ENCODE measurements at places on chromosomes 16 and 17.

GRCh38 chr17:16417896-16418684 lies 2.7 kb downstream of the TRPV2 start:
- no peak for DNase-seq

DNA sequence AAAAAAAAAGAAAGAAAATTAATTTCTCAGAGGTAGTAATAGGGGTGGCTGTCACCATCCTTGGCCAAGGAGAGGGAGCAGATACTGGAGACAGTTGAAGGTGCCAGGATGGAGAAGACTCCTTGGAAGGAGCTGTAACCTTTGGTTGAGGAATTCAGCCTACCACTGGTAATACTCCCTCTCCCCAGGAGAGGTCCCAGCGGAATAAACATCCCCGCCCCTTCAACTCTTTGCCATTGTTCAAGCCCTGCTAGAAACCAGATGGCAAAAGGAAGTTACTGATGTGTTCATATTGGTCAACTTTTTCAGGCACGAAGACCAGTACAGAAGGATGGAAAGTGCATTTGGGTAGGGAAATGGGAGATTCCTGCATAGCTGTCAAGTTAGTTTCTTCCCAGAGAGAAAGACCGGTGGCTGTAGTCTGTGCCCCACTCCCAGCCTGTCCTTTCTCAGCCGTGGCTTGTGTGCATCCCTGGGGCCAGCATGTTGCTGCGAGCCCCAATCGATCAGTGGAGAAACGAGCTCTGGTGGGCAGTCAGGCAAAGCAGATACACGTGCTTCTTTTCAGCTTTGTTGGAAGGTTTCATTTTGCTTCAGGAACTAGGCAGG lies 612.1 kb downstream of the MAF start:
- no peak for DNase-seq

GRCh38 chr17:10420811-10421210 lies 939 bp downstream of the MYH8 start:
- no peak for DNase-seq

- no peak for DNase-seq
Measured at GRCh38 chr16:14232106-14232864, 161.2 kb downstream of the MRTFB start.

DNA sequence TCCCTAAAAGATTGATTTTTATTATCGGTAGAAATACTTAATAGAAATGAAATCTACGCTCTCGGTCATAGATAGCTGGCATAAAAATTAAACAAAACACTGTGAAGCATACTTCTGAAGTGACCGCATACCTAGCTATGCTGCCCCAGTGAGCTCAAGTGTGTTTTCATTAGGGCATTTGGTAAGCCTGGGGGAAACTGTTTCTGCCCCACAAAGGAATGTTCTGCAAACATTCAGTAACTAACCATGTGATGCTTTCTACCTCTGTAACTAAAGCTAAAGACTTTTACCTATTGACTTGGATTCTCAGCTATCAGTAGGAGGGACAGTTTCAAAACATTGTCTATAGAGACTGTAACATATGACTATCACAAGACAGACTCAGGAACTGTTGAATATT lies 93.5 kb upstream of the HSBP1 start:
- no peak for DNase-seq

GRCh38 chr16:21703589-21704174 lies 39.9 kb downstream of the OTOA start:
- DNase-seq: peak; percentile 3

GRCh38 chr17:21200590-21201297 lies 13.2 kb downstream of the TMEM11 start:
- no peak for DNase-seq

GRCh38 chr17:77404812-77405581 lies 264.2 kb downstream of the SEC14L1 start:
- no peak for DNase-seq

- DNase-seq: no peak
Measured at GRCh38 chr16:17277981-17278381, 192.8 kb downstream of the XYLT1 start.

- peak; percentile 12 for DNase-seq
Measured at GRCh38 chr16:50602531-50603205, 54.5 kb downstream of the NKD1 start.

GRCh38 chr17:39115135-39115534 lies 36.3 kb downstream of the PLXDC1 start:
- no peak for DNase-seq

DNA sequence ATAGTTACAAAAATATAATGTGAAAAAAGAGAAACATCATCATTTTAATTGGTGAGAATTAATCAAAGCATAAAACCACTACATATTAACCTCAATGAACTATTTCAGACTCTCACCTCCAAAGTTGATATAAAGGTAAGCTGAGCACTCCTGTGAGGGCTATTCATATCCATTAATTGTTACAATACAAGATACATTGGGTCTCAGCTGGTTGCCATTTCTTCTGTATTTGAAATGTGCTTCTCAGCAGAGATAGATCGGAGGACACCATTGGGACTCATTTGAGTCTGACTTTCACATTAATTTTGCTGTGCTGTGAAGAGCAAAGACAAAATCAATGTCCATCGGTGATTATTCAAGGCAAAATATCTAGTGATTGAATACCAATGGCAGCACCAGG lies 459.5 kb upstream of the GOT2 start:
- DNase-seq: no peak

GRCh38 chr16:89826531-89827382 lies 1.5 kb upstream of the SPIRE2 start:
- DNase-seq: no peak

- DNase-seq: no peak
Measured at GRCh38 chr16:17606460-17606859, 135.7 kb upstream of the XYLT1 start.

GRCh38 chr17:17179371-17179827 lies 26.7 kb downstream of the PLD6 start:
- DNase-seq: no peak

- DNase-seq: no peak
Measured at GRCh38 chr16:51592535-51593300, 441.6 kb upstream of the SALL1 start.

DNA sequence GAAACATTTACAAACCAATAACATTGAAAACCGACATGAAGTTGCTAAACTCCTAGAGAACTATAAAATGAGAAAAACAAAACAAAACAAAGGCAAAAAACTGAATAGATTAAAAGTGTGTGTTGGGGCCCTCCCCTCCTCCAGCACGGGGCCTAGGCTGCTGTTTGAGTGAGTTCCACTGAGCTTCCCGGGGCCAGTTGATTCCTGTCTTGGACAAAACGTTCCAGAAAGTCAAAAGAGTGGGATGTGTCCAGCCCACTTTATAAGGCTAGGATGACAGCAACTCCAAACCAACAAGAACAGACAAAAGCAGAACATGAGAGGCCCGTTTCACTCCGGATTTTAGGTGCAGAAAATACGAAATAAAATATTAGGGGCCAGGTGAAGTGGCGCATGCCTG lies 11.6 kb upstream of the CSNK1D start:
- no peak for DNase-seq

- no peak for DNase-seq
Measured at GRCh38 chr17:70906808-70907207, 737.5 kb downstream of the KCNJ2 start.

DNA sequence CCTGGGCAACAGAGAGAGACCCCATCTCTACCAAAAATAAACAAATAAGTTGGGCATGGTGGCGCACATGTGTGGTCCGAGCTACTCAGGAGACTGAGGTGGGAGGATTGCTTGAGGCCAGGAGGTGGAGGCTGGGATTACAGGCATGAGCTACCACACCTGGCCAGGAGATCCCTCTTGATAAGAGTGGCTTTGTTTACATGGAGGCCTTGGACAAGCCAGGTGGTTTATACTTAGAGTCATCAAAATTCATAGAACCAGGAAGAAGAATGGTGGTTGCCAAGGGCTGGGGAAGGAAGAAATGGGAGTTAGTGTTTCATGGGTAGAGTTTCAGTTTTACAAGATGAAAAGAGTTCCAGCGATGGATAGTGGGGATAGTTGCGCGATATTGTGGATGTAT lies 8.8 kb upstream of the ZFP1 start:
- DNase-seq: no peak

GRCh38 chr17:70310221-70310672 lies 140.9 kb downstream of the KCNJ2 start:
- no peak for DNase-seq

DNA sequence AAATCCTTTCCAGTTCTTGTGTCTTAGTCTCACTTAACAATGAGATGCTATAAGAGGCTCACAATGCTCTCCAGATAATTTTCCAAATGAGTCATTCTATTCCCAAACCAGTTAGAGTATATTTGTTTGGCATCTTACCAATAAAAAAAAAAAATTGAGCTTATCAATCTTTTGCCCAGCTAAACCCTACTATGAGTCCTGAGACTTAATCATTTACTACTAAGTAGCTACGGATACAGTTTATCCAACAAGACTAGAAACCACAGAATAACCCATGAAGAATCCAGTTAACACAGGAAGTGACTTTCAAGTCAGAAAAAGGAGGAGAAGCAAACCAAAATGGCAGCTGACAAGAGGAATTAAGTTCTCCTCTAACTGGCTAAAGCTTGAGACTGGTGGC lies 330.3 kb upstream of the XYLT1 start:
- no peak for DNase-seq

DNA sequence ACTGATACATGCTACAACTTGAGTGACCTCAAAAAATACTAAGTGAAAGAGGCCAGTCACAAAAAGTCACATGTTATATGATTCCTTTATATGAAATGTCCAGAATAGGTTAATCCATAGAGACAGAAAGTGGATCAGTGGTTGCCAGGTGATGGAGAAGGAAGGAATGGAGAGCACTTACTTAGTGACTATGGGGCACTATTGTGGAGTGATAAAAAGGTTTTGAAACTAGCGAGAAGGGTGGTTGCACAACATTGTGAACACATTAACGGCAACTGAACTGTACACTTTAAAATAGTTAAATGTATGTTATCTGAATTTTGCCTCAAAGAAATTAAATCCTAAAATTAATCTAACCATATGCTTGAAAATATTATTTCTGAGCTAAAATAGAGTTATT lies 25.9 kb downstream of the AMFR start:
- no peak for DNase-seq

GRCh38 chr16:11004973-11005610 lies 60.7 kb downstream of the CLEC16A start:
- DNase-seq: no peak

DNA sequence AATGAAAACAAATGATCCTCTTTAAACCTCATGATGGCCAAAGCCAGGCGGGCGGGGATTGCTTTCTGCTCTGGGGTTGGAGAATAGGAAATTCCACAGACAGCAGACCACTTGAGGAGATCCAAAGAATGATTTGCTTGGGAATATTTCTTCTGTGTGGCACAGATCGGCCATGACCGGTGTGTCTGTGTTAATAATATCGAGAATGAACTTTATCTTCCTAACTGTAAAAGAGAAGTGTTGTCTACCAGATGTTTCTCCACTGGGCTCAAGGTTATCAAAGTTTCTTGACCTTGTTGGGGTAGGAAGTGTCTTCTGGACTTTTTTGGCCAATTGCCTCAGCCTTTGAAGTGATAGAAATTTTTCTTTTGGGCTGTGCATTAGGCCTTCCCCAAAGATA lies 186.6 kb upstream of the ZFHX3 start:
- DNase-seq: no peak

DNA sequence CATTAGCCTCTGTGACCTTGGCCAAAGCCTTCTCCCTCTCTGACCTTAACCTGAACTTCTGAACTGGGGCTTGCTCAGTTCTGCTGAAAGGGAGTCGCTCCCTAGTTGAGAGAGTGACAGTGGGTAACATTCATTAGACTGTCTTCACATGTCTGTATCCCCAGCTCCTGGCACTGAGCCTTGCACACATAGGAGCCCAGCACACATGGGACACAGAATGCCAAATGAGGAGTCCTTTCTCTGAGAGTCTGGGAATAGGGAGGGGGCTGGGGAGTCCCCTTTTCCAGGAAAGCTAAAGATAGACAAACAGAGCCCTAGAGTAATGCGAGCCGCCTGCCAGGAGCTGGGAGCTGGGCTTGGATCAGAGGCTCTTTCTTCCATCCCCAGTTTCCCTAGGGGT lies 2.5 kb downstream of the TAC4 start:
- no peak for DNase-seq

DNA sequence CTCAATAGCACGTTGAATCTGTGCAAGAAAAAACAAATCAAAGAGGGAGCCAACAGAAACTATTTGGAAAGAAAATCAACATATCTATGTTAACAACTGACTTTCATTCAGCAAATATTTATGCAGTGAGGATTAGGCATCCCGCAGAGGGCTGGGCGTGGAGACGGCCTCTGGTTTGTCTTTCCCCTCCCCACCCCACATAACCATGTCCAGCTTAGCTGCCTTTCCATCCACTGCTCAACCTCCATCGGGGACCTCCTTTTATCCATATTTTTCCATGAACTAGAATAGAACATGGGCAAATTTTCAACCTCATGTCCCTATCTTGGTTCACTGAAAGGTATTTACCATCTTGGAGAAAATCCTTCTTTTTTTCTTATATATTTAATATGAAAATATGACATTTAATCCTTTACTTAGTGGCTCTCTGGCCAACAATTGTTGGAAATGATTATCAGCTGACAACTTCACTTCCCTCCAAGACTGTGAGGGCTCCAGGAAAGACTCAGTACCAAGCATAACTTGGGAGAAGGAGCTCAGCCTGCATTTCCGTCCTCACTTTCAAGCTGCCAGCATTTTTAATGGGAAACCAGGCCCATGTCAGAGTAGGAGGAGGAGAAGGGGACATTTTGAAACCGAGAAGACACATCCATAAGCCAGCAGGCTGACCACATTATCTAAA lies 462.6 kb upstream of the MAF start:
- no peak for DNase-seq

DNA sequence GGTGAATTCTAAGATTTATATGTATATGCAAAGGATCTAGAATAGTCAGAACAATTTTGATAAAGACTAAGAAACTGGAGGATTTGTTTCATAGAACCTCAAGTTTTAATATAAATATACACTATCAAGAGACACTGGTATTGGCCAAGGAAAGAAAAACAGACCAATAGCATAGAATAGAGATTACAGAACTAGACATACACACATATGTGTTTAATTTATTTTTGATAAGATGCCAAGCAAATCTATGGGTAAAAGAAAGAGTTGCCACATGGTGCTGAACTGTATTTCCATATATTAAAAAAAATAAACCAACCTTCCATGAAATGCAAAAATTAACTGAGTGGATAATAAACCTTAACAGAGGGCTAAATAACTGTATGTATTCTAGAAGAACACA lies 27.9 kb upstream of the LRRC37A3 start:
- no peak for DNase-seq

GRCh38 chr17:13917634-13918033 lies 151.7 kb upstream of the COX10 start:
- DNase-seq: no peak

- DNase-seq: no peak
Measured at GRCh38 chr16:2768403-2769089, 8.5 kb downstream of the ELOB start.

- DNase-seq: no peak
Measured at GRCh38 chr17:74502861-74503260, 28.4 kb downstream of the CD300LB start.

DNA sequence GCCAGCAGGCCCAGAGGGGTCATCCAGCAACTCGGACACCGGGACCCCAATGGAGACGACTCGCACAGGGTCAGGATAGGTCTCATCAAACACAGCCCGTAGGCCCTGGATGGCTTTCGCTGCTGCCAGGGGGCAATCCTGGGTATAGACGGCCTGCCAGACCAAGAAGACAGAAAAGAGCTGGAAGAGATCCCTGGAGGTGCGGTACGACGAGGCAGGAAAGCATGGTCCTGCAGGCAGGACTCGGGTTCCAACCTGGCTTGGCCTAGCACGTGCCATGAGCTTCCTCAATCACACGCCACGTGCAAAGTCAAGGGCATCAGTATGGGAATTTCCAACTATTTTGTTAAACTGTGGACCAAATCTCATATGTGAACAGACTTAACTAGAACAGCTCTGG lies 6.3 kb upstream of the EXOSC6 start:
- no peak for DNase-seq

- no peak for DNase-seq
Measured at GRCh38 chr16:86052115-86052670, 153.2 kb downstream of the IRF8 start.

Data from LoVo (cell line).